NCI-H1417 treated with DMSO at 0.1 percent for 48 hours (cell line): ENCODE measurements at places on chromosomes 16 and 17.

DNA sequence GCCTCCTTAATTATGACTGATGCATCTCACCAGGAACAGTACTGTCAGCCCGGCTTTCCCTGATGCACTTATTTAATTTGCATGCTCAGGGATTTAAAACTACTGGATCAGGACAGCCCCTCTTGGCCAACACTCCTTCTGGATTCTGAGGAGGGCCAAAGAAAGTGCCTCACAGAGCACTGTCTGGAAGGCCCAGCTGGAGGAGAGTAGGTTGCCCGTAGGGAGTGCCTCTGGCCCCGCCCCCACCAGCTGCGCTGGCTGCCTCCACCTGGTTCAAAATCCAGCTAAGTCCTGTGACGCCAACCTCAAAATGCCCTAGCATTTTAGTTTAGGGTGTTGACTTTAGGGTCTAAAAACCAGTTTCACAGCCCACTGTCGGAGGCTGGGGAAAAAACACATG lies 49.4 kb upstream of the SREBF1 start:
- no peak for DNase-seq

GRCh38 chr17:72955391-72956140 lies 136.9 kb downstream of the SLC39A11 start:
- no peak for DNase-seq

DNA sequence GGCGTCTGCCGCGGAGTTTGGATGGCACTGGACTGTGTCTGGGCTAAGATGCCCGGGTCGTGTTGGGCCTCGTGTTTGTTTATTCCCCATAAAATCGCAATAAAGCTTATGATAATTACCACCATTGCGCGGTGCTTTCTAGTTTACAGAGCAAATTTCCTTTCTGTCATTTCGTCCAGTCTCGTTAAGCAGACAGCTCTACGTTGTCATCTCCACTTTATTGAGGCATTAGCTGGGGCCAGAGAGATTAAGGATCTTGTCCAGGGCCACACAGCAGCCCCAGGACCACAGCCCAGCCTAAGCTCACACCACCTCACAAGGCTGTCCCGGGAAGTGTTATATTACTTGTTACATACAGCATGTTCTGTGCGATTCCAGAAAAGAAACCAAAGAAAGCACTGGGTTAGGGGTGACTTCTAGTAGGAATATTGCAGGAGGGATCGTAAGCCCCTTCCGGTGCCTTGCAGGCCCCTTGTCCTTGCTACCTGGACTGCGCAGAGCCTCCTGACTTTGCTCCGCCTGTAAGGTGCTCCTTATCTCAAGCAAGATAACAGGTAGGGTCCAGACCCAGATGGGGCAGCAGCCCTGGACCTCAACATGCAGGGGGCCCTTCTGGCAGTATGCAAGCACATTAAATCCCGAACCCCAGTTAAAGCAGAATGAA lies 6.3 kb downstream of the NOS2 start:
- DNase-seq, result no peak

DNA sequence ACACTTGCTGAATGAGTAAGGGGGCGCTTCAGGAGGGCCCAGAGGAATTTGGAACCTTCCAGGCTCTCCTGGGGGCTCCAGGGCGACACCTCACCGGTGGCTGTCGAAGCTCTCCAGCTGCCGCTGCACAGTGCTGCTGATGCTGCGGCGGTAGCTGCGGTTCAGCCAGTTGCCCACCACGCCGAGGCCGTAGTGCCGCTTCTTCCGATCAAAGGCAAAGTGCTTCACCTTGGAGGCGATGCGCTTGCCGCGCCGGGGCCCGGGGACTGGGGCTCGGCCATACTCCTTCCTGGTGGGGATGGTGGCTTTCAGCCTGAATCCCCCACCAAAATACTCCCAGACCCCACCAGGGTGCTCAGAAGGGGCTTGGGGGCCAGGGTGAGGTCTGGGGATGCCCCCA lies 9.3 kb downstream of the AANAT start:
- DNase-seq, result no peak

DNA sequence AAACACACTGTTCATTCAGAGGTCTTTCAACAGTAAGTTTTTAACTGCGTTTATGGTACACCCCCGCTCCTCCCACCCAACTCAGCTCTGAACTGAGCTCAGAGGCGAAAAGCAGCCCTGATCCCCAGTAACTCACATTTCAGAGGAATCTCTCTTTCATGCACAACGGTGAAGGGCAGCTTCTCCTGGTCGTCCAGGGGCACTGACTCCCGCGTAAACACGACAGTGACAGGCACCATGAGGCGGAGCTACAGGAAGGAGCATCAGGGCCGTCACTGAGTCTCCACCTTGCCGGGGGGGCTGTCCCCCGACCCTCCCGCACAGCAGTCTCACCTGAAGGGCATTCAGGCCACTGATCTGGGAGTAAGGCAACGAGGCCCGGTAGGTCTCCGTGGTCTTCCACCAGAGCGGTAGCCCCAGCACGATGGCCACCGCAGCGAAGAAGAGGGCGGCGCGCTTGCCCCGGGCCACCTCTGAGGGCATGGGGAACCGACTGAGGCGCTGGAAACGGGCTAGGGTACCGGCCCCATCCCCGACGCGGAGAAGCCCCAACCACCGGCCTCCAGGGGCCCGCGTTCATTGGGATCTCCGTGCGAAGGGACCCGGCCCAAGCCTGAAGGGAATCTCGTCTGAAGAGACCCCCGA lies 486 bp downstream of the PIGS start:
- DNase-seq, result no peak

GRCh38 chr17:45948881-45949624 lies 50.0 kb upstream of the STH start:
- no peak for DNase-seq

- no peak for DNase-seq
These were observed 5.8 kb downstream of the MARVELD3 start for GRCh38 chr16:71631776-71632175.

GRCh38 chr17:77146882-77147281 lies 6.1 kb downstream of the SEC14L1 start:
- DNase-seq, result no peak

DNA sequence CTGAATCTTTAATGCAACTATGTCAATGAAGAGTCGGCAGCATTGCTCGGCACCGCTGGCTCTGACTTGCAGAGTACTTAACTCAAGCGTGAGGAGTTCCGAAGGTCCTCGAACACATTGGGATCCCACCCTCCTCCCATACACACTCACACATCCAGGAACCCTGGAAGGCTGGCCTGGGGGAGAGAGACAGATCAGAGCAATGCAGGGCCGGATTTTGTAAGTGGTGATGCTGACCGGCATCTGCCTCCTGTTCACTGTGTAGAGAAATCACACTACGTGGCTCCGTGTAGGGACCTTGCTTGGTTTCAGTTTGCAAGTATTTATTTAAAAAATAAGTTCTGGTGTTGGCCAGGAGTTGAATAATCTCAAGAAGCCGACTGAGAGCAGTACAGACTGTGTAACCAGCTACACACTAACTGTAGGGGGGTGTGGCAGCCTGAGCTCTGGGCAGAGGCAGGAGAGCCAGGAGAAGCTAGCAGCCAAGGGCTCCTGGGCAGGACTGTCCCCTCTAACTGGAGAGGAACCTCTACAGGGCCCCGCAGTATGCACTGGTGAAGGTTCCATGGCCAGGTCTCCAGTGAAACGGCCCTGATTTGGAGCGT lies 190.2 kb upstream of the TNRC6C start:
- no peak for DNase-seq

DNA sequence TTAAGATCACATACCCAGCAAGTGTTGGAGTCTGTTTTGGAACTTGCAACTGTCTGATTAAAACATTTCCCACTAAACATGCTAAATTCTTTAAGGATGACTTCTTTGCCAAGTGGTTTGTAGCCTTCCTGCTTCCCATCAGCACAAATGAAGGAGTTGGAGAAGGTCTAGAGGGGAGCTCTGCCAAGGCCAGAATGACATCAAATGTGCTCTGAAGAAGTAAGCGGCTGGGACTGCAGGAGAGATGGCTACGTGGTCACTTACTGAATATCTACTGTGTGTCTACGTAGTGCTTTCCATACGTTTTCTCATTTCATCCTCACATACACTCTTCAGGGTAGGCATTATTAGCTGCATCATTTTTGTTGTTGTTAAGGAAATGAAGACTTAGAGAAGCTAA lies 135.7 kb upstream of the NLRP1 start:
- DNase-seq, result no peak

- no peak for DNase-seq
These were observed 184.9 kb downstream of the PARN start for GRCh38 chr16:14444979-14445810.

GRCh38 chr16:29951625-29952365 lies 10.1 kb upstream of the TMEM219 start:
- DNase-seq, result no peak

DNA sequence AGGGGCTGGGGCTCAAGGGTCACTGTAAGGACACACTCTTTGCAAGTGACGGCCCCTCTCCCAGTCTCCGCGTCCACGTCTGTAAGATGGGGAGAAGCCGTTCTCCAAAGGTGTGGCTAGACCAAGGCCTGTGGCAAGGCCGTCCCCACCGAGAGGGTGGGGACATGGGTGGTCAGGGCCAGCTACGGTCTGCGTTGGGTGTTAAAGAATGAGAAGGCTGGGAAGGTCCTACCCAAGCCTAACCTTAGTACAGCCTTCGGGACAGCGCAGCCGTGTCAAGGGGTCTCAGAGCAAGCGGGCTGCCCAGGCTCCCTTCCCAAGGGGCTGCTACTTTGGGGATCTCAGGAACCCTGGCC lies 1.9 kb downstream of the C1QTNF8 start:
- no peak for DNase-seq

DNA sequence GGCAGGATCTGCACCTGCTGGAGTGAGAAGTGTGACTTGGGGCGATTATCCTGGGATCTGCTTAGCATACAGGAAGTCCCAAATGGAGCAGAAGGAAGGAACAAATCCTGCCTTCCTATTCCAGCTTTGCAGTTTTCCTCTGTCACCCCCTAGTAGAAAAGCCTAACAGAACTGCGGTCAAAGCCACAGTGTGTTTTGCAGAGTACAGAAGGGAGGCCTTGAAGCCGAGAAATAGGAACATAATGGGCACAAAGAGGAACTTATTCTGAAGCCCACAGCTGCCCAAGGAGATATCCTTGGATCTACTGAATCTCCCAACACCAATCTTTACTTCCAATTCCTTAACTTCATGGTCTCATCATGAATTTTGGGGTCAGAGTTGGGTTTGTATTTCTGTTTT lies 8.5 kb downstream of the KRTAP1-5 start:
- no peak for DNase-seq

DNA sequence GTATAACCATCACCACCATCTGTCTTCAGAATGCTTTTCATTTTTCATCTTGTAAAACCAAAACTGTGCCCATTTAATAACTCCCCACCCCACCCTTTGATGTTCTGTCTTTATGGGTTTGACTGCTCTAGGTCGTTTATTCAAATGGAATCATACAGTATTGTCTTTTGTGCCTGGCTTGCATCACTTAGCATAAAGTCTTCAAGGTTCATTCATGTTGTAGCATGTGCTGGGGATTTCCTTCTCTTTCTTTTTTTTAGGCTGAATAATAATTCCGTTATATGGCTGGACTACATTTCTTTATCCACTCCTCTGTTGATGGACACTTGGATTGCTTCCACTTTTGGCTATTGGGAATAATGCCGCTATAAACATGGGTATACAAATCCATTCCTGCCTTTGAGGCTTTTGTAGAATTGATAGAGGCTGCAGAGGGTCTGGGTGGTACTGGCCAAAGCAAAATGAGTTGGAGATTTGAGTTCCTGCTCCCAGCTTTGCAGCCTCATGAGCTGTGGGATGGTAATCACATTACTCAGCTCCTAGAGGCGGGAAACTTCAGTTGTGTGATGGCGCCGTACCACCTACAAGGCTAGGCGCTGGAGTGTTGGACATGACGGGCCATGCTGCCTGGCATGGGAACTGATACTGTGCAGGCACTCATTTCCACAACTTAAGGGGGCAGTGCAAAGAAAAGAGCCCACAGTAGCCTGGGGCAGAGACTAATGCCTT lies 64.8 kb downstream of the CLEC16A start:
- DNase-seq, result no peak

DNA sequence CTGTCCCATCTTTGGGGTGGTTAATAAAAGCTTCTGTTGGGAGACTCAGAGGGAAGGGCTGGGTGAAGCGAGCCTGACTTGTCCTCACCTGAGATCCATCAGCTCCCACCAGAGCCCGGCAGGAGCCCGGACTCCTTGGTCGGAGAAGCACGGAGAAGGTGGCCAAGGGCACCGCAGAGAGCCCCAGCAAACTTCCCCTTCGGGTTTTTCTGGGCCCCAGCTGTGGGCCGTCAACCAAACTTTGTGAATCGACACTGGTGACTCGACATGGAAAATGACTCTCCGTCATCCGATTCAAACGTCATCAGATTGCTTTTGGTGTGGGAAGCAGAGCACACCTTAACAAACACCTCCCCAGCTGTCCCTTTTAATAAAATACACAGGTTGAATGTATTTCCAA lies 21.4 kb downstream of the ENPP7 start:
- no peak for DNase-seq

GRCh38 chr17:75891605-75892555 lies 4.9 kb downstream of the TRIM65 start:
- no peak for DNase-seq

DNA sequence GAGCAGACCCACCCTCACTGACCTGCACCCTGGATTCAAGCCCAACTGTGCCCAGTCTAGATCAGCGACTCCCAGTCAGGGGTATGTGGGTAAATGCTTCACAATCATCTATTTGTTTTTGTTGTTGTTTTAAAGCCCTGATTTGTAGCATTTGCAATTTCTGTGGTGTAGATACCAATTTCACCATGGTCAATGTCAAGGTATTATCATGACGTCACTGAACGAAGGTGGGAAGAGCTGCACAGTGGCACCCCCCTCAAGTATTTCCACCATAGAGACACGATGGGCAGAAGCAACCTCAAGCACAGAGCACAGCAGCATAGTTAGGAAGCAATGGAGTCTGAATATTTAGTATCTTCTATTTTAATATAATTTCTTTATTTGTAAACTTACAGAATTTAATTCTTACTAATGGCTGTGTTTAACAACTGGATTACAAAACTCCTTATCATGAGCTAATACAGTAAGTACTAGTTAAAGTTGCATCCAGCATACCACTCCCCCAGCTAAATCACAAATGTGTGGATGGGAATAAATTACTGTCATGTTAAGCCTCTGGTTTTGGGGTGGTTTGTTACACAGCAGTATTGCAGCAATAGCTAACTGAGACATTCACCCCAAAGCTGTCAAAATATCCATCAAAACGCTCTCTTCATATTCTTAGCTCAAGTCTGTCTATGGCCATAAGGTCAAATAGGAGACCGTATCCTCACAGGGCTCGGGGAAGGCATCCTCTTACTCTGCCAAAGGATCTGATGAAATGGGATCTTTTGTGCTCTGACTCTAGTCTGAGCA lies 25.5 kb downstream of the ORC6 start:
- no peak for DNase-seq

- DNase-seq, result no peak
These were observed 18.0 kb downstream of the N4BP1 start for GRCh38 chr16:48591976-48592375.

- no peak for DNase-seq
These were observed 409.6 kb downstream of the SOX9 start for GRCh38 chr17:72530454-72530853.

GRCh38 chr17:39026980-39027451 lies 59.8 kb upstream of the FBXO47 start:
- no peak for DNase-seq

DNA sequence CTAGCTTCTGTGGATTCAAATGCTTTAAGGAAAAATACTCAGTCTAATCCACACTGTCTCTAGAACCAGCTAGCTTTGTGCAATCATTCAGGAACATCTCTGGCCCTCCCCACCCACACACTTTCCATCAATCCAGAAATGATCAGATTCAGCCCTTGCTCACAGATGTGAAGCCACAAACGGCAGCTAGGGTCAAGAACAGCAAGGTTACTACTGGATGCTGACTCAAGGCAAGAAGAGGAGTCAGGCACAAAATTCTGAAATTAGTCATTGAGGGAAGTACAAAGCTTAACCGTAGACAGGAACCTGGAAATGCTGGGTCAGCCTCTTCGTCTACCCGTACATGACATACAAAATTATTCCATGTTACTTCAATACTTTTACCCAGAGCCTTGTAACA lies 174.6 kb downstream of the CDH13 start:
- DNase-seq, result no peak
